ENCODE measurements at places on chromosomes 7 and 10.

- DNase-seq, result no peak
Observed at GRCh38 chr10:11143242-11143641, 125.6 kb downstream of the CELF2 start.

DNA sequence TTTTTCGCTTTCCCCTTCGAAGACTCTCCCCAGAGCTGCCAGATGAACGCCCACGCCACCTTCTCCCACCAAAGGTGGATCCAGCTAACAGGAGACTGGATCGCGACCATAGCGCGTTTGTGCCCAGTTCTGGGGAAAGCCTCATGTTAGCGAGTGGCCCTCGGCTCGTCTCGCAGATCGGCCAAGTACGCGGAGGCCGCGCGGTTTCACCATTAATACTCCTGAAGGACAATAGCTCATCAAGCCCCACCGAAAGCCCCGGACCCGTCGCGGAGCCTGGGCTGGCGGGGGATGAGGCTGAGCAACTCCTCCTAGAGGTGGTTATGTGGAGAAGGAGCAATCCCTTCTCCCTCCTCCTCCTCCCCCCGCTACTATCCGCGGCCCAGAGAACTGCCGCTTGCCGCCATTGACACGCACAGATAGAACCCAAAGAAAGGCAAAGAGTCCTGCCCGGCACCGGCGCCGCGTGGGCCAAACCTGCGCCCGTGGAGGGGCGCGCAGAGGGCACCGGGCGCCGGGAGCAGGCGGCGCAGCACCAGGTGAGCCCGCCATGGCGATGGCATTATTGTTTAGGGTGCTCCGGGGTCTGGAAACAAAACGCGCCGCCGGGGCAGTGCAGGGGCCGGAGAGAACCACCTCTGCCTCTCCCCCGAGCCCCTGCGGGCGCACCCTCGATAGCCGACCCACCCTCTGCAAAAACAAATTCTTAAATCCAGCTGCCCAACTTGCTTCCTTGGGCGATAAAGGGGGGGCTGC lies at the start of gene MACROH2A2:
Gene MACROH2A2, plus strand, starts transcription at position 385 of the 756 bp plus-strand sequence. CDS start 22,813 bp downstream, outside the sequence.
- no peak for DNase-seq

DNA sequence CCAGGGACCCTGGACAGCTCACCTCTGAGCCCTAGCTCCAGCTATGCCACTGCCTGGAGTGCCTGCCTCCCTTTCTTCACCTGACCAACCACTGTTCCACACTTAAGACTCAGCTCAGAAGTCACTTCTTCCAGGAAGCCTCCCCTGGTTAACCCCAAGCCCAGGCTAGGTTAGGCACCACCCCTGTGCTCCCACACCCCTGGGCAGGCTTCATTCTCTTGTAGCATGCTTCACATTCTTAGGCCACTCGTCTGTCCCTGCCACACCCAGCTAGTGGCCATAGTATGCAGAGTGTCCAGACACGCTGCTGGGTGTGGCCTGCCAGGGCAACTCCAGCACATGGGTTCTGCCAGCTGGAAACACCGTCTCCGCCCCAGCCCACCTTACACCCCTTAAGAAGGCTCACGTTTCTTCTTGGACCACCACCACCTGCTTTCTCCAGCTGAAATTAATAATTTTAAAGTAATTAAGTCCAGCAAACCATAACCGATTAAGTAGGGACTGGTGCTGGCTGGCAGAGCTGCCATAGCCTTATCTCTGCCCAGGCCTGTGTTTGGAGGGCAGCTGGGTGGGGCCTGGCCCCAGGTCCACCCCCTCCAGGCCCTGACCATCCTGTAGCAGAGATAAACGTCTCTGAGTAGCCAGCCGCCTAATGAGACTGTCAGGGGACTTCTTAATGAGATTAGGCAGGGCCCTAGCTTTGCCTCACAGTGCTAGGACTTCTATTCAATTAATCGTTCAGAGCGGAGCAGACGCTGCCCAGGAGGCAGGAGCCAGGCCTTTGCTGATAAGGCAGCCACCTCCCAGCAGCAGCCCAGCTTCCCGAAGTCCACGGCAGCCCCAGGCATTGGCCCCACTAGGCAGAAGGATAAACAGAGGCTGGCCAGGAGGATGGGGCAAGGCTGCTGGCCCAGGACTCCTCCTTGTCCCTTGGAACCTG lies 20.5 kb downstream of the GRID1 start:
- no peak for DNase-seq

DNA sequence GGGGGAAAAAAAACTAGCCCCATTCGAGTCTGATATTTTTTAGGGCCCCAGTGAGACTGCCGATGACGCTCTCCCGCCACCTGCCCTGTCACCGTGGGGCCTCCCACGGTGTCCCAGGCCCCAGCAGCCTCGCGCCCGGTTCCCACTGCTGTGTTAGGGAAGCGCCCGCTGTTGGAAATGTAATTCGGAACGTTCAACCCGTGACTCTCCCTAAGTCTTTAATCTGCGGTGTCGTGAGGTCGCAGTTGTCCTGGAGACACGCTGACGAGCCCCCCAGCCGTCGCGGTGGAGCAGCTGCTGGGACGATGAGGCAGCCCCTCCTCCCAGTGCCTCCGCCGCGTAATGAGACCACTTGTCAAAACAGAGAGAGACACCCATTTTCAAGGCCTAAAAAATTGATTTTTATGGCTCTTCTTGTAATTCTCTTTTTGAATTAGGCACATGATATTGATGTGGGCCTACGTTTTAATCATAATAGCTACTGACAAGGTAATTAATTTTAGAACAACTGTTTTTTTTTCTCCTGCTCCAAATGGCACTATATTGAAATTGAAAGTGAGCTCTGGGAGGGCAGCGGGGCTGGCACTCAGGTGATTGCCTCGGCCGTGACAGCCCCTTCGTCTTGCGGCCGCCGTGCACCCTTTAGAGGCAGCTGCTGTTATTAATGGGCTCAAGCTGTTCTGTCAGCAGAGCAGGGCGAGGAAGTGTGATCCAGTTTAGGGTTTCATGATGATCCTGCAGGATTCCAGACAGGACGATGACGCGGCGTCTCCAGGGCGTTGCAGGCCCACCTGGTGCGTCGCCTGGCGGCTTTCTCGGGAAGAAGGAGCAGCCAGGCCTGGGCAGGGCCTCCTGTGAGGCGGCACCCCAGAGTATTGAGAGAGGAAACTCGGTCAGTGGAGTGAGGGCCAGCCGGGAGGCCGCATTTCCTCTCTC lies 63.3 kb downstream of the NKX6-2 start:
- DNase-seq, result no peak

- DNase-seq, result no peak
Observed at GRCh38 chr10:46240684-46241565, 45.9 kb upstream of the ANTXRL start.

Data from stimulated activated CD8-positive, alpha-beta memory T cell treated with anti-CD3 and anti-CD28 coated beads, Interleukin-15, amount 100 ng/mL, for 4 hours (primary cell).